Left renal pelvis (tissue), 4 donors: ENCODE measurements at places on chromosomes 3 and 15. TPM values are rescaled to one million over a fixed set of nuclear protein-coding genes. Genes with fewer than 3 reads are reported as not detected.

DNA sequence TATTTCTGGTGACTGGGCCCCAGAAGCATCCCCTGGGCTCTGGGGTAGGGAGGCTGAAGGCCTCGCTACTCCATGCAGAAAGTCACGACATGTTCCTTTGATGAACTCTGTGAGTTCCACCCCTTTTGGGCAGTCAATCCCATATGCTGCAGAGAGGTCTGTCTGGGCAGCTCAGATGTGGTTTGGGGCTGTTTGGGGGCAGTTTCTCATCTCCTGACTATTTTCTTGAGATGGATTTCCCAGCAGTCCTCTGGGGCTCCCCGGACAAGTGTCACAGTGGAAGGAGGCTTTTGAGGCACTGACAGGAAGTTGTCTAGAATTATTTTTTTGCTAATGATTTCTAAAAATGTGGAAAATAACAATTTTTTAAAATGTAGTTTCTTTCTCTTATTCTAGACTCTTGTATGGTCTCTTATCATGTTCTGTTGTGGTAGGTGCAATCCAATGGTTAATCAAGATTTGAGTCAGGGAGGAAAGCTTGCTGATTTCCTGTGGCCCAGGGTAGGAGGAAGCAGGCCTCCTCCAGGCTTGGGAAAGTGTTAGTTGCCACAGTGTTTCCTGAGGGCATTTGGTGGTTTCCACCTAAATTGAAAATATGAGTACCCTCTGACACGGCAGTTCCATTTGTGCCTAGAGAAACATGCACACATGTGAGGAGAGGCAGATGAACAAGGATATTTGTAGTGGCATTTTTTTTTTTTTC lies 19.9 kb upstream of the TATDN2 start:
- no peak for DNase-seq

DNA sequence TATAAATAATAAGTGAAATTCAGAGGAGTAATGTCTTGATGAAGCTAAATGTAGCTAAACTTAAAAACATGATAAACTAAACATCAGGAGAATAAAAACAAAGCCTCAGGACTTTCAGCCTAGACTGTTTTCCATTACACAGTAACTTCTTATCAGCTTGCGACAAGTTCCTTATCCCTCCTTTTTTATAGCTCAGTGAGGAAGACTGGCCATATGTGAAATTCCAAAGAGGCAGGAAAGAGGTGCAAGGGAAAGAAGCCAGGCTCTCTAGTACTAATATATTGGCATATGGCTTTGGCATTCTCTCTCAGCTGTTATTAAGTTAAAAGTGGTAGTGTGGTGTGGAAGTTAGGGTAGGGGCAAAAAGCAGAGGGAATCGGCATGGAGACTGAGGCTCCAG lies 4.4 kb downstream of the COX17 start:
- DNase-seq = no peak

GRCh38 chr3:149813367-149814281 lies 609 bp downstream of the RNF13 start:
- DNase-seq = peak; percentile 22

GRCh38 chr3:106208967-106209366 lies 340.2 kb upstream of the CBLB start:
- no peak for DNase-seq

DNA sequence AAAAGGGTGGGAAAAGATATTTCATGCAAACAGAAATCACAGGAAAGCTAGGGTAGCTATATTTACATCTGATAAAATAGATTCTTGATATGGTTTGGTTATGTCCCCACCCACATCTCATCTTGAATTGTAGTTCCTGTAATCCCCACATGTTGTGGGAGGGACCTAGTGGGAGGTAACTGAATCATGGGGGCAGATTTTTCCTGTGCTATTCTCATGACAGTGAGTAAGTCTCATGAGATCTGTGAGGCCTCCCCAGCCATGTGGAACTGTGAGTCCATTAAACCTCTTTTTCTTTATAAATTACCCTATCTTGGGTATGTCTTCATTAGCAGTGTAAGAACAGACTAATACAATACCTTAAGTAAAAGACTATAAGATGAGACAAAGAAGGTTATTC lies 558.1 kb downstream of the RSL24D1 start:
- DNase-seq = no peak

GRCh38 chr3:136819731-136820679 lies 1.1 kb downstream of the SLC35G2 start:
- peak; percentile 38 for DNase-seq

DNA sequence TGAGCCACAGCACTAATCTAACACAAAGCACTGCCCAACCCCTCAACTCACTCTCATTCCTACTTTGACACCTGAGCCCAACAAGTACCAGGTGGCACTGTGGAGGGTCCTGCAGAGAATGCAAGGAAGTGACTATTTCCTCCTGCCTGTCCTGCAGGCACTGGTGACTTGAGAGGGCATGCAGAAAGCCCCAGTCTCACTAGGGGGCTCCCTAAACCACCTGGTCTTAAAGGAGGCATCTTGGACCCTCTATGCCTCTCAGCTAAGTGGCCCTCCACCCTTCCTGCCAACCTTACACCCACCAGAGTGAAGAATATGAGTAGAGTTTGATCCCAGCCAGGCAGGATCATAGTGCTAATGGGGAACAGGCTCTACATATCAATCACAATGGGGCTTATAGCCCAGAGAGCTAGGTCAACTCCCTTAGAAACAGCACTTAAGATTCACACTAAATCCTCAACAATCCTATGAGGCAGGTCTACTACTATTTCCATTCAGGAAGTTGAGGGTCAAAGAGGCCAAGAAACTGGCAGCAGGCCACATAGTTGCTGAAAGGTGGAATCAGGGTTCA lies 15.2 kb downstream of the TRAIP start:
- DNase-seq = no peak

DNA sequence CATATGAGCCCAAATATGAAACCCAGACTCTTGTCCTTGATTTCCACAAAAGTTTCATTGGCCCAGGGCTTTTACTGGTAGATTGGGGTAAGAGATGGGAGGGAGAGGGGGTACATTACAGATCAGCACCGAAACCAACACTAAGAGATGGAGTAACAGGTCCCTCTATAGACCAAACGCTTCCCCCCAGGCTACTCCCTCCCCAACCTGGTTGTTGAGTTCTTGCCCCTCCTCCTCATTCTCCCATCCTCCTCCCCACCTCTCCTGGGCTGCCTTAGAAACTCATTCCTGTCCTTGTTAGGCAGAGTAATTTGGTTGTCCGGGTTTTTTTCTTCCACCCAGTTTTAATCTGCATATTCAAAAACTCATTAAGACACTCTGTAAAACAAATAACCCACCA lies 74.1 kb downstream of the MESD start:
- no peak for DNase-seq

GRCh38 chr3:111081008-111081545 lies 9.5 kb downstream of the NECTIN3 start:
- no peak for DNase-seq

- DNase-seq = no peak
Observed at GRCh38 chr3:122621112-122621511, 43.7 kb downstream of the PARP15 start.

- no peak for DNase-seq
Observed at GRCh38 chr15:36406911-36407310, 172.5 kb upstream of the CDIN1 start.

DNA sequence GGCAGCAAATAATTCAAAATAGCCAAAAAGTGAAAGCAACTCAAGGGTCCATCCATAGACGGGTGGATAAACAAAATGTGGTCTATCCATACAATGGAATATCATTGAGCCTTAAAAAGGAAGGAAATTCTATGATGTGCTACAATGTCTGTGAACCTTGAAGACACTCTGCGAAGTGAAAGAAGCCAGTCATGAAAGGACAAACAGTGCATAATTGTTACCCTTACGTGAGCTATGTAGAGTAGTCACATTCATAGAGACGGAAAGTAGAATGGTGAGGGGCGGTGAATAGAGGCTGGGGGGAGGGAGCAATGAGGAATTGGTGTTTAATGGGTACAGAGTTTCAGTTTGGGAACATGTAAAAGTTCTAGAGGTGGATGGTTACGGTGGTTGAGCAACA lies 18.1 kb downstream of the IGF1R start:
- no peak for DNase-seq

SPINT1 gene
- polyA plus RNA-seq = 70.8 TPM

RBM5 gene
- 279 TPM for polyA plus RNA-seq

VIPR1 gene
- polyA plus RNA-seq = 0.71 TPM

CEMIP gene
- polyA plus RNA-seq = 2.9 TPM

BLOC1S6 gene
- polyA plus RNA-seq = 48.4 TPM

OR5K3 gene
- not detected for polyA plus RNA-seq
